NCI-H1417 treated with DMSO at 0.1 percent for 48 hours (cell line): ENCODE measurements at places on chromosomes 5 and 9.

DNA sequence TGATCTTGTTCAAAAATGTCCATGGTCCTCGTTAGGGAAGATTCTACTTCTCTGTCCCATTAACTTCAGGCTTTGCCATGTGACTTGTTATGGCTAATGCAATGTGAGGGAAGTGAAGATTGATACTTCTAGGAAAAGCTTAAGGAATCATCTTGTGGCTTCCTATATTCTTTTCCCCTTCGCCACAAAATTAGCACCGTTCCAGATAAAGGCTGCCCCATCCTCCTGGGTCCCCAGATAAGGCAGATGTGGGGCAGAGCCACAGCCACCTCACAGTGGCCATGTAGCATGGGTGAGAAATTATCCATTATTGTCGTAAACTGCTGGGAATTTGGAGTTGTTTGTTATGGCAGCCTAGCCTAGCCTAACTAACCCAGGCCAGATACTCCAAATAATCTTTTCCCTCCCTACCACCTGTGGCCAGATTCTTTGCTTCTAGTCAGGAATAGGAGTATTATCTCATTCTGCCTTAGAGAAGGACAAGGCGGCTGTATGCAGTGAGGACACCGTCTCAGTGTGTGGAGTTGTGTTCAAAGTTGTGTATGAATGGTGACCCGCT lies 31.9 kb upstream of the BOD1 start:
- no peak for DNase-seq

DNA sequence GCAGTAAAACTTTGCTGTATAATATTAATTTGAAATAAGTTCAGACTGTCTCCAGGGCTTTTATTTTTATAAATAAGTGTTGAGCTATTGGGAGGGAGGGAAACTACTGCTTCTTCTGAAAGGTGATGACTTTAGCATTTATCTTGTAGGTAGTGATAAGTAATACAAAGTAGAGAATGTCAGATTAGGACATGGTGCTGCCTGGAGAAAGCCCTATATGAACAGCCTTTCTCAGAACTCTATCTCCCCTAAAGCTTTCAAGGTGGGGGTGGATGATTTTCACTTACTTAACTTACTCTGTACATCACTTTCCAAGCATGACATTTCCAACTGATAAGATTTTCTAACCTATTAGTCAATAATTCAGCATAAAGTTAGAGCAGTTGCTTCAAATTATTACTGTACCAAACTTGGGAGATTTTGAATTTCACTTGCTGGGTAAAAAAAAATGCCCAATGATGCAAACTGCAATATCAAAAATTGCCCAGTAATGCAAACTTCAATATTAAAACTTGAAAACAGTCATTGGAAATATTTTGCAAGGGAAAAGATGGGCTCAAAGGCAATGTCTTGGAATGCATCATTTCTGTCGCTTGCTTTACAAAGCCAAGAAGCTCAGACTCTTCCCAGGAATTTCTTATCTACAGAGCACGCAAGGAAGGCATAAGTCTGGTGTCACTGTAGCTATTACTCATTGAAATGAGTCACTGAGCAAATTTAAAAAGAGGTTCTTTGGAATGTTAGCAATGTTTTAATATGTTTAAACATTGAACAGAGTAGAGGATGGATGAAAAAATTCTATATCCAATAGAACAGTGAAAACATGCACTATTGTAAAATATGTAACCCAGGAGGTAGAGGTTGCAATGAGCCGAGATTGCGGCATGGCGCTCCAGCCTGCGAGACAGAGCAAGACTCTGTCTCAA lies 569.5 kb downstream of the PSAT1 start:
- DNase-seq = no peak

DNA sequence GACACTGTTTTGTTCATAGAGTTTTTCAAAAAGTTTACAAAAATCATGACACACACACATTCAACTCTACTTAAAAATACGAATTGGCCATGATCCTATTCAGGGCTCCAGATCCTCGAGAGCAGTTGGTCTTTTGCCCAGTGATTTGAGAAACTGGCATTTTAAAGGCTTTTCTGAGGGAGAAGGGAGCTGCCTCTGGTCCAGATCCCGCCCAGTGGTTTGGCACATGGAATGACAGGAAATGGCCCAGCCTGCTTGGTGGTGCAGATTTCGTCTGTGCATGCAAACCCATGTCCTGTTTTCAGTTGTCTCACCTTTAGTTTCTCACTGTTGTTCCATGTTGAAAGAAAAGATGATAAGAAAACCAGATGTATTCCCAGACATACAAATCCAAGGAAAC lies 3.6 kb downstream of the CAMK4 start:
- no peak for DNase-seq

GRCh38 chr5:169201597-169201996 lies 99.3 kb downstream of the SLIT3 start:
- DNase-seq = no peak

DNA sequence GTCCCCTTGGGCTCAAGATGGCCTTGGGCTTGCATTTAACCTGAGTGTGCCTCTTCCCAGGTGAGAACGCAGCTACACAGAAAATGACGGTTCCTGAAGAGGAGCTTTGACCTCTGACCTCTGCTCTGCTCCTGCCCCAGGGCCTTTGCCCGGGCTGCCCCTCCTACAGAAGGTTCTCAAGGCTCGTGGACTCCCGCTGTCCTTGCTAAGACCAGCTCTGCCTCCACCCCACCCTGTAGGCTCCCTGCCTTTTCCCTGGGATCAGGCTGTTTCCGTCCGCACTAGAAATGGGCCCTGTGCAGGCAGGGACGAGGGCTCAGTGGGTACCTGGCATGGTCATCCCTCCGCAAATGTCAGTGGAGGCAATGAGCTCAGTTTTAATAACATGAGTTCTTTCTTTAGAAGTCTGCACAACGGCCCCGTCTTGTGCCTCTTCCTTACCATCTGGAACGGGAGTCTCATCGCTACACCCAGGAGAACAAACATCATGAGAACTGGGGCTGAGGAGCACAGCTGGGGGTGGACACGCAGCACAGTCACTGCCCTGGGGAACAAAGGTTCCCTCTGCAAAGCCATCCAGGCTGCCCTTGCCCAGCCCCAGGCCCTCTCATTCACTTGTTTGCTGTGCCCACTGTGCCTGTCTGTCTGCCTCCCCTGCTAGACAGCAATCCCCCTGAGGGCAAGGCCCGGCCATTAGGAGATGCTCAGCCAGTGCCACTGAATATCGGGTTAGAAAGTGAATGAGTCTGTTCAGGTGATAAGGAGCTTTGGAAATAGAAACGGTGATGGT lies 26.7 kb upstream of the LPCAT1 start:
- DNase-seq = no peak

DNA sequence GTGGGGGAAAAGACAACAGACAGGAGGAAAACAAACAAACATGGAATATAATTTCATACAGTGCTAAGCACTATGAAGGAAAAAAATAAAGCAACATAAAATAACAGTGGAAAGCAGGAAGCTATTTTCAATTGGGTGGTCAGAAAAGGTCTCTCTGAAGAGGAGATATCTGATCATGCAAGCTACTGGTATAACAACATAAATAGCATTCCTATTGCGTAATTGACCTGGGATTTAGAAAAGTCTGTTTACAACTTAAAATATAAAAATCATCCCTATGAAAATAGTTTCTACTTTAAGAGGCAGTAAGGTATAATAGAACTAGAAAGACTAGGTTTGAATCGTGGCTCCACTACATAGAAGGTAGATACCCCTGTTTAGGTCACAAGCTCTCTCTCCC lies 61.4 kb downstream of the FBXW11 start:
- no peak for DNase-seq

DNA sequence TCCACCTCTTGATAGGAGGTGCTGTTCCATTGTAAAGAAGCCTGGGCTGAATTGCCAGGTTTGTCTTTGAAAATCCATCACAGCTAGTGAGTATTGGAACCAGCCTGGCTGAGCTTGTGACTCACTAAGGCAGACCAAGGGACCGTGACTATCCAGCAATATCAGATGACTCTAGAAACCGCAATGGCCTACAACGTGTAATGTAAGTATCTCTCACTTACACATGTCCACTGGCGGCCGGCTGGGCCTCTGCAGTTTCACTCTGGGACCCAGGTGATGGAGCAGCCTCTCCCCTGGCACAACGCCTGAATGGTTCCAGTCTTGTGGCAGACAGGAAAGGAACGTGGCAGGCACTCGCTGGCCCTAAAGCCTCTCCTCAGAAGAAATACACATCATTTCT lies 3.1 kb upstream of the HRH2 start:
- no peak for DNase-seq

GRCh38 chr9:4796988-4797853 lies 4.5 kb downstream of the RCL1 start:
- DNase-seq = no peak
